ENCODE measurements at places on chromosomes 3 and 15.

DNA sequence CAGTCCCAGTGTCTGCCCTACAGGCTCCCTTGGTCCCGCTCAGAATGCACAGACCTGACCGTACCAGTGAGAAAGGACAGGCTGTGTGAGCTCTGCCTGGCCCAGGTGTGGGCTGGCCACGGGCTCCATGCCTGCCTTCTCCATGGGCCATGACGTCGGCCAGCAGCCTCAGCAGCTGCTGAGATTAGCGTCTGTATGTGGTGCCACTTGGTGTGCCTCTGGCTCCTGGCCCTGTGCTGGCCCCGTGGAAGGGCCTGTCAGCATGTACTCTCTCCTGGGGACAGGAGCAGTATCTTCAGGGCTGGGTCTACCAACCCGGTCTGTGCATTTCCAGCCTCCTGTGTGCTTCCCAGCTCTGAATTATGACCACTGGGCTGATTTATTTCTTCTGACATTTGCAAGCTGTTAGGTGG is 25.7 kb downstream of the KLF13 start:
- DNase-seq, result no peak

DNA sequence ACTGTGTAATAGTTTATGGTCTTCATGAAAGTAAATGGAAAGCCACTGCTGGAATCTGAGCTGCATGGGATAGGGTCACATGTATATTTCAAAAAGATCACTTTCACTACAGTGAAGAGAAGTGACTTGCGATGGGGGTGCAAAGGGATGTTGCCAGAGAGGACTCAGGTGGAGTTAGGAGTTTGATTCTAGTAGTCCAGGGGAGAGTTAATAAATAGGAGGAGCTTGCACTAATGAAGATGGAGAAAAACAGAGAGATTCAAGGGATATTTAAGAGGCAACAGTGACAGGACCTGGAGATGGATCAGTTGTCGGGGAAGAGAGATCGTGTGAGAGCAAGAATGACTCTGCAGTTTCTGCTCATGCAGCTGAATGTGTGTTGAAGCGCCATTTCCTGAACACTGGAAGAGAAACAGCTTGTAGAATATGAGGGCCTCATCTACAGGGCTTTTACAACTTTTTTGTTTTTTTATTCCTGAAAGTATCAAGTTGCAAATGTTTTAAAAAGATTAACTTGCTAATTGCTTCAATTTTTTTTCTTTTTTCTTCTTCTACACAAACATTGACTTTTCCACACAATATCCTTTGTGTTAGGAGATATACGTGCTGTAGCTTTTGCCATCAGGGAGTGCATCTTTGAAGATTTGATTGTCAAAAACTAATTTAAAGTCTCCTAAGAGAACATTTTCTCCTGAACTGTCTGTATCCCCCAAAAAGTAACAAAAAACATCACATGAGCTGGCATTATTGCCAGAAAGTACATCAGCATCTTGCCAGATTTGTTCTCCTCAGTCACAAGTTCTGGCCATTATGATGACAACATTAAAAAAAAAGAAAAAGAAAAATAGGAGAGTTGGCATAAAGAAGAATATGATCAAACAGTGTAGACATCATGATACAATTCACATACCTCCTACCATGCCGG is 37.5 kb downstream of the SETMAR start:
- DNase-seq, result no peak

DNA sequence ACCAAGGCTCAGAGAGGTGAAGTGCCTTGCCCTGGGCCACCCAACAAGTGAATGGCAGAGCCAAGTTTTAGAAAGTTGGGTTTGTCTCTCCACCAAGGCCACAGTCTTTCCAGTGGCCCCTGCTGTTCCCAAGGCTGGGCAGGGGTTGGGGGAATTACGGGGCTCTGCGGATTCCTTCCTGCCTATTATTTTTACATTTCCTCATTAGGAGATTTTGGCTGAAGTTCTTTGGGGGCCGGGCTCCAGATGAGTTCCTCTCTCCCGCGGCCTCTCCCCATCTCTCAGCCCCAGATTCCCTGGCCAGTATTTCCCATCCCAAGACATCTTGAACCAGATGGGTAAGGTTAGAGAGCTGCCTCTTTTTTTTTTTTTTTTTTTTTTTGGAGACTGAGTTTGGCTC is 44.0 kb upstream of the SMAD6 start:
- no peak for DNase-seq

DNA sequence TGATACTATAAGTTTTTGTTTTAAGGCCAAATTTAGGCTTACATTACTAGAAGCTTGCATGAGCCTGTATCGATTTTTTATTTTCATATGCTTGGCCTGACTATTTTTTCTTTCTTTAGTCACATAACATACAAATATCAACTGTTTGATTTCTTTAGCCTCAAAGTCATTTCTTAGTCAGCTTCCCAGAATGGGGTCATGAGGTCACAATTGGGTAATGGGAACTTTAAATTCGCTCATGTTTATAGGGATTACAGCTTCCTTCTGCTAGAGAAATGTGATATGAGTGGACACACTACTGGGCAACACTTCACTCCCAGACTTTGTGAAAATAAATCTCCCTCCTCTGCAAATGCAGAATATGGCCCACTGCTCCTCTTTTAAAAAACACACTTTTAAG is 9.1 kb upstream of the TIPARP start:
- DNase-seq, result no peak

DNA sequence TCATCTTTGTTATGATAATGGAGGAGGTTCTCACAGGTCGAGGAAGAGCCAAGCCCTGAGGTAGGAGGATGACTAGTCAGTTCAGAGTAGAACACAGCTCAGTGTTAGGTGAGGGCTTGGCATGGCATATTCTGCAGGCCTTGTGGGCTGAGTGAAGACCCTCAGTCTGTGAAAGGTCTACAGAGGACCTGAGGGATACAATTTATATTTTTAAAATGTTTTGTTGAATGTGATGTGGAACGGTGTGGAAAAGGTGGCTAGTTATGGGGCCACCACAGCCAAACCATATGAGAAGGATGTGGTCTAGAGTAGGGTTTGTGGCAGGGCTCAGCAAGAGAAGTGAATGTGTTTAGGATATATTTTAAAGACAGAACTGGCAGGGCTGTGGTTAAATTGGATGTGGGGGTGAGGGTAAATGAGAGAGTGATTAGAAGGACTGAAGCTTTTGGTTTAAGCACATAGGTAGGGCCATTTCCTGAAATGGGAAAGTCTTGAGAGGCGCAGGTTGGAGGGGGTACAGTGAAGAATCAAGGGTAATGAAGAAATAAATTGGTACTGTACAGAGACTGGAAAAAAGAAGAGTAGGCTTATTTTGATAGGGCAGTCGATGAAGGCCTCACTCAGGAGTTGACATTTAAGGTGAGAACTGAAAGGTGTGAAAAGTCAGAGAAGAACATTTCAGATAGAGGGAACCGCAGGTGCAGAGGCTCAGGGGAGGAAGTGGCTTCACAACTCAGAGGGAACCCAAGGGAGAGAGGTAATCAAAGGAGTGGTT is 60.5 kb downstream of the SPTSSB start:
- no peak for DNase-seq
